Thyroid gland (tissue), 4 donors: ENCODE measurements at places on chromosomes 11 and 22. TPM values are rescaled to one million over a fixed set of nuclear protein-coding genes. Genes with fewer than 3 reads are reported as not detected.
A peak's percentile ranks its signal among the peaks of the same experiment; 100 is the strongest.

Gene MAJIN
- total RNA-seq, result not detected

- no peak for DNase-seq
Observed at GRCh38 chr11:118200901-118201680, 23.7 kb downstream of the JAML start.

- peak; percentile 75 for DNase-seq
Observed at GRCh38 chr22:30196141-30196879, 50.2 kb downstream of the LIF start.

Gene OR8D1
- total RNA-seq, result not detected
